Mammary epithelial cell (primary cell): ENCODE measurements at places on chromosomes 12 and 14.

GRCh38 chr14:92959189-92959531 lies 36.2 kb downstream of the CHGA start:
- DNase-seq: no peak

DNA sequence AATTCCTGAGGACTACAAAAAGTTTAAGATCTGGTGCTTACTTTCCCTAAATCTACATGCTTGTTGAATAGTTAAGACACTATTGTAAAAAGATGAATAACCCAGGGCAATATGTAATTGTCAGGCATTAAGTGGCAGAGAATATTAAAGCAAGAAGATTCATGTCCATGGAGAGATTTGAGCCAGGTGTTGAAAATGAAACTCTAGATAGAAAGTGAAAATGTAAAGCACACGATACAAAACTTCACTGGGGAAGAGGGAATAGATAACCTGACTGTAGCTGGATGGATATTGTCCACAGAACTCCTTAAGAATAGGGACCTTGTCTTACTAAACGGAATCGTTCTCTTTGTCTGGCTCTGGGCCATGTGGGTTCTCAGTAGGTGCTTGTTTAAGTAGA lies 5.0 kb downstream of the CAND1 start:
- DNase-seq: peak; percentile 23

GRCh38 chr12:124464062-124464461 lies 103.3 kb downstream of the NCOR2 start:
- DNase-seq: no peak

GRCh38 chr12:116236148-116236731 lies 41.3 kb downstream of the MED13L start:
- DNase-seq: peak; percentile 40

GRCh38 chr12:43316520-43316919 lies 235.5 kb downstream of the ADAMTS20 start:
- no peak for DNase-seq

DNA sequence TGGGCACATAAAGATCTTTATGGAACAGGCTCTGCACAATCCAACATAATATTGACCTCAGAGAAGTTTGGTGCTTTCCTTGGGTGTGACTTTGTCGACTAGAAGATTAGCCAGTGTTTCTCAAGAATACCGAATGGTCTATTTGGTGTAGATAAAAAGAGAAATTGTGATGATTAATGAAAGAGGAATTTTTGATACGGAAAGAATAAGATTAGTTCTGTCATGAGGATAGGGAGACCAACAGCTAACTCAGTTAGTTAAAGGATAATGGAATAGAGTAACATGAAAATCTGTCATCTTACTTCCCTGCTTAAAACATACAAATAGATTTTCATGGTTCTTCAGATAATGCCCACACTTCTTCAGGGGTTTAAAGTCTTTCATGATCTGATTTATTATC lies 24.2 kb downstream of the PTPRO start:
- no peak for DNase-seq

DNA sequence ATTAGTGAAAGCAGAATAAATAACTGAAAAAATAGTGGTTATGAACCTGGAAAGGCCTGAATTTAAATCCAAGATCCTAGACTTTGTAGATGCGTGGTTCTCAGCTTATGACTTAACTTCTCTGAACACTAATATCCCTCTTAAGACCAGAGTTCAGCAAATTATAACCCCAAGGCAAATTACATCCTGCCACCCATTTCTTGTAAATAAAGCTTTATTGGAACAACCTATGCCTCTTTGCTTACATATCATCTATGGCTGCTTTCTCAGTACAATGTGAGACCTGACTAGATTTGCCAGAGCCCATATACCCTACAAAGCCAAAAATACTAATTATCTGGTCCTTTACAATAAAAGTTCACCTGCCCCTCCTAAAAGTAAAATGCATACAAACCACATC lies 199.1 kb downstream of the MED13L start:
- DNase-seq: no peak

- DNase-seq: peak; percentile 54
Observed at GRCh38 chr12:27709932-27710591, 570 bp upstream of the MRPS35 start.

- peak; percentile 58 for DNase-seq
Observed at GRCh38 chr12:43362910-43363694, 188.9 kb downstream of the ADAMTS20 start.

- DNase-seq: no peak
Observed at GRCh38 chr12:5792343-5792742, 152.7 kb downstream of the ANO2 start.

DNA sequence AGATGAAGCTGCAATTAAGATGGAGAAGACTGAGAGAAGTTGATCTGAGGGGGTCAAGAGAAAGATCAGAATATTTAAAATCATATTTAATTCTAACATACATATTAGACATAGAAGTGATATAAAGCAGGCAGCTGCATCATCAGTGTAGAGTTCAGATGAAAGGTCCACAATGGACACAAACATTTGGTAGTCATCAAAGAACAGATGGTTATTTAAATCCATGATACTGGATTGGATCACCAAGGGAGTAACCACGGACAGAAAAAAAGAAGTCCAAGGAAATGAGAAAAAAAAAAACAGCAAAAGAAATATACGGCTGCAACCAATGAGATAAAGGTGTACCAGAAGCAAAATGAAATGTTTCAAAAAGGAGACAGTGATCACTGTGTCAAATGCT lies 20.1 kb downstream of the NOVA1 start:
- DNase-seq: no peak

- DNase-seq: peak; percentile 67
Observed at GRCh38 chr14:75050852-75051555, at the start of gene MLH3. TSS of gene MLH3 (minus strand) at chr14:75051467. CDS start at chr14:75049655, 1,812 bp downstream.

GRCh38 chr12:93336291-93336741 lies 41.4 kb upstream of the NUDT4 start:
- DNase-seq: peak; percentile 49

GRCh38 chr14:99945732-99946651 lies 119.2 kb upstream of the EVL start:
- no peak for DNase-seq

DNA sequence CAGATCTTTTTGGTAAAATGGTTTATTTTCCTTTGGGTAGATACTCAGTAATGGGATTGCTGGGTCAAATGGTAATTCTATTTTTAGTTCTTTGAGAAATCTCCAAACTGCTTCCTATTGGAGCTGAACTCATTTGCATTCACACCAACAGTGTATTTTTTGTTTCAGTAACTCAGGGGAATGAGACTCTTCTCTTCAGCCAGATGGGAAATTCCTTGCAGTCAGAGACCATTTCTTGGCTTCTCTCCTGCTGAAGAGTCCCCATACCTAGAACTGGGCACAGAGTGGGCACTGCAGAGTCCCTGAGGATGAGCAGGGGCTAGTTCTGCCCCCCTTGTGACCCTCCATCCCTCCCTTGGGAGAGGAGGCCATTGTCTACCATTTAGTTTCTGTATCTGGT lies 10.8 kb downstream of the SDSL start:
- DNase-seq: no peak

DNA sequence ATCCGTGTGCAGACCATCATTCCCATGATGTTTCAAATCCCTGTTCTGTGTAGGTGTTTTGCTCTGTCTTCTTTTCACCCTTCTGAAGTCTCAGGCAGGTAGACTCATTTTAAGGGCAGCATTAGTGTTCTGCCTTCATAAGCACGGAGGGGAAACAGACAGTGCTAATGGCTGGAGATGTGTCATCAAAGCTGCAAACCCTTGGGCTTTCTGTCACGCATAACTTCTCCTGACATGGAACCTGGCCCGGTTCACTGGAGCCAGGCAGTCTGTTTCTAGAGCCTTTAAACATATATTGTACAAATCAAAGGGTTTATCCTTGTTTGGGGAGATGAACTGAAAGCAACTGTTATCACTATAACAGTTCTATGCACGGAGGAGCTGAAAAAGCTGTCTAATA lies 141.4 kb downstream of the TMEM132D start:
- no peak for DNase-seq

- no peak for DNase-seq
Observed at GRCh38 chr14:104816616-104816884, 15.6 kb downstream of the ZBTB42 start.

- no peak for DNase-seq
Observed at GRCh38 chr12:110421701-110422100, 18.2 kb upstream of the ANAPC7 start.

GRCh38 chr12:107990325-107990724 lies 138.8 kb upstream of the WSCD2 start:
- DNase-seq: peak; percentile 8

GRCh38 chr14:50364792-50365191 lies 31.9 kb downstream of the CDKL1 start:
- DNase-seq: peak; percentile 61

DNA sequence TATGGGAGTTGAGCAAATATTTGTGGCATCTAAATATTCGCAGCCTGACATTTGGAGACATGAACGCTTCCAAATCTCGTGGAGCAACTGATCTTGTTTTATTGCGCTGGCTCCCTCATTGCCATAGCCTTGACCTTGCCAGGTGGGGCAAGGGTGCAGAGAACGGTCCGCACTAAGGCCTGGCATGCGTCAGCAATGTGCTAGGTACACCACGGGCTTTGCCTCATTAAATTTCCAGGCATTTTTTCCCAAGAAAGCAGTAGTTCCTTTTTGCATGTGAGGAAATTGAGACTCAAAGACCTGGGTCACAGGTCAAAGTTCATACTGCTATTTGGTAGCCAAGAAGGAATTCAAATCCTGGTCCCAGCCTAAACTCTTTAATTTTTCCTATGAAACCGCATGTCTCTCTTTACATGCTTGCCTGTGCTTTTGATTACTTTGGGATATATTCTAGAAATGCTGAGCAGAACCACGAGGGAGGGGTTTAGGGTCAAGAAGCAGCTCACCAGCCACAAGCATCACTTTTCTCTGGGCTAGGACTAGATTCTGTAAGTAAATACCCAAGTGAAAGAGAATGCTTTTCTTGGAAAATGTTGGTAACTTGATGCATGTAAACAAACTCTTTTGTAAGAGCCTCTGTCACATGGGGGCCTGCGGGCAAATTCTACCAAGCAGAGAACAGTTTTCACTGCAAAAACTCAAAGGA lies 891.6 kb downstream of the VRK1 start:
- DNase-seq: no peak

GRCh38 chr12:122150127-122150681 lies 23.8 kb downstream of the IL31 start:
- no peak for DNase-seq

DNA sequence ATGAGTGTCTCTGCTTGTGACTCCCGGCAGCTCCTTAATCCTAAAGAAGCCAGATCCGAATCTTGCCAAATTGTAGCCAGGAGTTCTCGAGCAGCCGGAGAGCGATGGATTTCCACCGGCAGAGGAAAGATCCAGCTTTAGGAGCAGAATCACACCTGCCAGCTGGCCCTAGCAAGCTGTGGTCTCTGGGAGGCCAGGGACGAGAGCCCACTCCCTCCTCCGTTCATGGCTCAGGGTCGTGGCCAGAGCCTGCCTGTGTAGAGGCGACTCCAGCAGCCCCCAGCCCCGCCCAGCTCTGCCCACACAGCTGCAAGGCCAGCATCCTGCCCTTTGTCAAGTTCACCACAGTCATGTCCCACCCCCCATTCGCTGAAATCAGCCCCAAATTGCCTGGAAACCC lies 121.0 kb downstream of the SCARB1 start:
- no peak for DNase-seq

- no peak for DNase-seq
Observed at GRCh38 chr14:94395282-94395887, 7.0 kb upstream of the SERPINA1 start.

- peak; percentile 95 for DNase-seq
Observed at GRCh38 chr14:91119556-91120311, 5.9 kb downstream of the DGLUCY start.

DNA sequence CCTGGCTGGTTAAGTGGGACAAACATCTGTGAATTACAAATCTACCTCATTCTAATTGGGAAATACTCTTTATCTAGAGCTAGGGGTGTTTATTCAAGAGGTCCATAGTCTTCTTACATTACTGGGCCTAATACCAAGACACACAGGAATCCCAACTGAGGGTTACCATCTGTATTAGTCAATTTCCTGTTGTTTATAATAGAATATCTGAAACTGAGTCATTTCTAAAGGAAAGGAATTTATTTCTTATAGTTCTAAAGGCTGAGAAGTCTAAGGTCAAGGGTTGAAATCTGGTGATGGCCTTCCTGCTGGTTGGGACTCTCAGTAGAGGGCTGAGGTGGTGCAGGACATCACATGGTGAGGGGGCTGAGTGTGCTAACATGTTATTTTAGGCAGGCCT lies 36.0 kb downstream of the RTRAF start:
- DNase-seq: peak; percentile 69

GRCh38 chr12:6631549-6631961 lies 4.2 kb downstream of the LPAR5 start:
- DNase-seq: no peak

DNA sequence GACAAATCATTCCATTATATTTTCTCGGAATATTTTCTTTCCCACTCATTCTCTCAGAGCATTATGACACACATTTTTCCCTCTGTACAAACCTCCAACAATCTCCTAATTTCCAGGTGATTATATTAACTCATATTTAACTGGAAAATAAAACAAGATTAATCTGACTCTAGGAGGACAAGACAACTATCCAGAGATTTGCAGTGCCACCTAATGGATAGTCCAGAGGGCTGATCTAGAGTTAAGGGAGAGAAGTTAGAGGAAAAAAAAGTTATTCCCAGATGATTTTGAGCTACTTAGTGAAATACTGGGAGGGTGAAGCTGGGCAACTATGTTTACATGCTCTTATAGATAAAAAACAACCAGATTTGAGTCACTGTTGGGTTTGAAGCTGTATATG lies 161.7 kb downstream of the ALX1 start:
- DNase-seq: no peak

DNA sequence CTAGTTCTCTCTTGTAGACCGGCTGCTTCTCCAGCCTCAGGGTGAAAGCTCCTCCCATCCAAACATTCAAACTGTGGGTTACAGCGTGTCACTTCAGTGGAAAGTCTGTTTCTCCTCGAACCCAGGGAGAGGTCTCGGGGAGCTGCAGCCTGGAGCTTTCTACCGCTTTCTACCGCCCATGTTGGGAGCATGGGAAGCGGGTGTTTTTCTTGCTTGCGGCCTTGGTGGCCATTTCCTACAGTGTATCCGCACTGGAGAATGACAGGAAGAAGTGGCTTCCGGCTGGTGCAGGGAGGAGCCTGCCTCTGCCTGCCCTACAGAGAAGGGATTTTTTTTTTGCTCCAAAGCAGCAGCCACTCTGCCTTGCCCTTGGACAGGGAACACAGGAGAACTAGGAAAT lies 21.2 kb downstream of the ZFP36L1 start:
- DNase-seq: no peak
